Pons (tissue), 1 donor: ENCODE measurements at places on chromosomes 6 and 20.

DNA sequence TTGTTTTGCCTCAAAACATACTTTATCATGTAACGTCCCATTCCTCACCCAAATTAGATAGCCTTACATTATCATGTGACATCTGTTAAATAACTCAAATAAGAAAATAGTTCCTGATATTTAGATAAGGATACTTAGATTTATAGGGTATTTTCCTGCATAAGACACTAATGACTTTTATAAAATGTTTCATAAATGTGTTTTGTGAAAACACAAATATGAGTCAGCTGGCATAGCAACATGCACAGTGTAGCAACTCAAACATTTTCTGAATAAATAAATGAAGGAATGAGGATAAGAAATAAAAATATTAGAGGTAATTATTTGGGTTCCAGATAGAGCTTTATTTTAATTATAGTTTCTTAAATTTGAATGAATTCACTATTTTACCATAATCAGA, 460.4 kb upstream of the PLCB4 start:
- DNase-seq = no peak

- no peak for DNase-seq
Observed at GRCh38 chr6:134510142-134510541, 192.2 kb upstream of the SGK1 start.

DNA sequence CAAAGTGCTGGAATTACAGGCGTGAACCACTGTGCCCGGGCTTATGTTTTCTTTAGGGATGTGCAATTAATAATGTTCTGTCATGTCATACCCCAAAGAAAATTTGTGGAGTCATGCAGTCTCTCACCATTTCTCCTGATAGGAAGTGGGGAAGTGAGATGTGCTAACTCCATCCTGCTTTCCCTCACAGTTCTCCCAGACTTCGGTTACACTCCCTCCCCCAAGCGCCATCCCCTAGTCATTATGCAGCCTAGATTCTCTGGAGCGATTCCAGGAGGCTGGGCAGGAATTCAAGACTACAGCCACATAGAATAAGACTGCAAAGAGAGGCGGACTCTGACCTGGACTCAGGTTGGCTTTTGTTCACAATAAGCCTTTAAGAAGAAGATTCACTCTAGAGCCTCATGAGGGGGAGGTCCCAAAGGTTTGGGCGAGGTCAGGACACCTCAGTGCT, 271.4 kb downstream of the ALDH8A1 start:
- peak; percentile 86 for DNase-seq

DNA sequence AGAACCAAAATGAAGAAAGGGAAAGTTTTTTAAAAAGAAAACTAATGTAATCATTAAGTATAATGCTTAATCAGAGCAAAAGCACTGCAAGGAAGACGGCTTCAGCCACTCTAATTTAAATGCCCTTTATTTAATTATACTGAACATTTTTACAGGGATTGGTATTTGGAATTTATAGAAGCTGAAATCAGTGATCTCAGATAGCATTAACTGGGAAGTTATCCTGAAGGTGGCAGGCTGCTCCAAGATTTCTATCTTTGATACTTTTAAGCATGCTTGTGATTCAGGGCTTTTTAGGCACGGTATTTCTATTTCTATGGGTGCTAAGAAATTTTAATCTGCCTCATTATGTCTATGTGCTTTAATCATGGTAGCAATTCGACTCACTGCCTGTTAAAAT, 1.3 kb upstream of the NDUFAF4 start:
- peak; percentile 91 for DNase-seq

GRCh38 chr20:4225745-4226144, 210.4 kb upstream of the RNF24 start:
- no peak for DNase-seq

GRCh38 chr20:32150291-32150848, 40.9 kb downstream of the TM9SF4 start:
- DNase-seq = no peak
